ENCODE measurements at places on chromosomes 5 and 9.

GRCh38 chr5:10921160-10921559 lies 160.1 kb upstream of the DAP start:
- DNase-seq = no peak

DNA sequence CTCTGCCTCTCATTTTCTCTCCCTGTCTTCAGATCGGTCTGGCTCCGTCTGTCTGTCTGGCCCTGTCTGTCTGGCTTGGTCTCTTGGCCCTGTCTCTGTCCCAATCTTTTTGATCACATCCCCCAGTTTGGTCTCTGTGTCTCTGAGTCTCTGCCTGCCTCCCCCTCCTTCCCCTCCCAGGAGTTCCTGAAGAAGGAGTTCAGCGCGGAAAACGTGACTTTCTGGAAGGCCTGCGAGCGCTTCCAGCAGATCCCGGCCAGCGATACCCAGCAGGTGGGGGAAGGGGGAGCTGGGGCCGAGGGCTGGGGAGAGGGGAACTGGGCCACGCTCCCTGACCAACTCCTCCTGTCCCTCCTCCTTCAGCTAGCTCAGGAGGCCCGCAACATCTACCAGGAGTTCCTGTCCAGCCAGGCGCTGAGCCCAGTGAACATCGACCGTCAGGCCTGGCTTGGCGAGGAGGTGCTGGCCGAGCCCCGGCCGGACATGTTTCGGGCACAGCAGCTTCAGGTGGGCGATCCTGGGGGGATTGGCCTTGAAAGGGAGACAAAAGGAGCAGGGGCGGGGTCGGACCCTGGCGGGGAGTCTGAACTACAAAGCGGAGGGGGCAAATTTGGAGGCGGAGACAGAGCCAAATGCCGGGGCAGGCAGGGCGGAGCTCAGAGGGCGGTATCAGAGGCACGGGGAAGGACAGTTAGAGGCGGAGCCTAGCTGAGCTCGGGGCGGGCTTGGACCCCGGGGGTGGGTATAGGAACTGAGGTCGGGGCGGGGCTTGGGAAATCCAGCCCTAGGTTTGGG lies 9.0 kb downstream of the RGS14 start:
- DNase-seq = peak; percentile 87

- DNase-seq = no peak
These were observed 377.8 kb downstream of the IRX2 start for GRCh38 chr5:2373631-2374030.

GRCh38 chr5:133129289-133129688 lies 77.5 kb downstream of the HSPA4 start:
- DNase-seq = no peak

Data from glutamatergic neuron (in vitro differentiated cells).